ENCODE measurements at places on chromosomes 5 and 9.

DNA sequence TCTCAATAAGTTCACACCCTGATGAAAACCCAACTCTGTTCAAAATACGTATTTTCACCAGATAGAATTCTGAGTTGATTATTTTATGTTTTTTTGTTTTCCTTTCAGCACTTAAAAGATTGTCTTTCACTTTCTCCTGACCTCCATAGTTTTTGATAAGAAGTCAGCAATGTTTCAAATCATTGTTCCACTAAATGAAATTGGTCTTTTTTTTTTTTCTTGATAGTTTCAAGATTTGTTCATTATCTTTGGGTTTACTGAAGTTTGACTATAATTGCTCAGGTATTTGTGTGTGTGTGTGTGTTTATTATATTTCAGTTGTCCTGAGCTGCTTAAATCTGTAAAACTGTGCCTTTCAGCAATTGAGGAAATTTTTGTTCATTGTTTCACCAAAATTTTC is 498.7 kb downstream of the TLE1 start:
- no peak for DNase-seq

- DNase-seq, result no peak
These were observed 507.6 kb downstream of the CETN3 start for GRCh38 chr5:89901983-89902382.

- no peak for DNase-seq
These were observed 3.2 kb upstream of the HSD17B3 start for GRCh38 chr9:96305171-96305570.

DNA sequence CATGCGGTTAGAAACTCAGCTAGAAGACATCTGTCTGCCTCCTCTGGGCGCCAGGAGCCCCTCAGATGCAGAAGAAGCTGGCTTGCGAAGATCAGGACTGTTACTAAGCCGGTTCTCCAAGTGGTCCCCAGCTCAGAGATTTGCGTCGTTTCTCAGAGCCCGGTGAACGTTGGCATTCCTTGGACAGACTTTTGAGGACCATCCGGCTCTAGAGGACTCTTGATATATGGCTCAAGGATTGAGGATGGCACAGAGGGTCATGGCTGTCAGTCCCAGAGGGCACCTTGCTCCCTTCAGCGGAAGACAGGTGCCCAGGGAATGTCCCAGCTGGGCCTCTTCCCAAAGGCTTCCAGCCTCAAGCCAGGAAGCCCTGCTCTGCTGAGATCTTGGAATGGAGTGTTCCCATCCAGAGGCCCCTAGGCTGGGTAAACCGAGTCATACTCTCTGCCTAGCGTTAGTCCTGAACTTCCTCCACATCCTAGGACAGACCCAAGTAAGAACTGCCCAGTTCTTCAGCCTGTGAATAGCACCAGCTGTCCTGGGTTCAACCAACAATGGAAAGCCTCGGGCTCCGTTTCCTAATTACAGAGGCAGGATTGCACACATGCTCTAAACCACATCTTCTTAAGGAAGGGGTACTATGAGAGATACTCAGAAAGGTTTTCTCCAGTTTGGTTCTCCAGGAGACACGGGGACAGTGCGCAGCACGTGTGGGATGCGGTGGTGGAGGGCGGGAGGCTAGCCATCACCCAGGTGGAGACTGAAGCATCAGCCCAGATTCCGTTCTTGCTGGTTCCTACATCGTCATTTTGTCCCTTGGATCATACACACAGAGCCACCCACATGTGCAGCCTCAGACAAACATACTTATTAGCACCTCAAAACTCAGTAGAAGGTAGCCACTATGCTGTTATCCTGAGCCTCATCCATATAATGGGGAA is 51.4 kb downstream of the ZNF354C start:
- no peak for DNase-seq

- DNase-seq, result no peak
These were observed 450.0 kb downstream of the GADD45G start for GRCh38 chr9:90054810-90055209.

DNA sequence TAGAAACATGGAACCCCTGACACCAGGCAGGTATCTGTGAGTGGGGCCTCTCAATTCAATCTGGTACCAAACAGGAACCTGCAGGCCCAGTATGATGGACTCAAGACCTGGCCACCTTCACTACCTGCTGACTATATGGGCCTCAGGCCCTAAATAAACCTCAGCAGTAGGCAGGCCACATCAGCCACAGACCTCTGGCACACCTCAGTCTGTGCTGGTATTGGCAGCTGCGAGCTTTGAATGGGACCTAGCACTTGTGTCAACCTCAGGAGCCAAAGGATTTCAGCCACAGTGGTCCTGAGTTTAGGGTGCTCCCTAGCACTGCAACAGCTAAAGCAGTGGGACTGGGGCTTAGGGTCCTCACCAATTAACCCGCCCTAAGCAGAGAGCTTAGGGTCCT is 325.5 kb downstream of the ZNF608 start:
- DNase-seq, result no peak

DNA sequence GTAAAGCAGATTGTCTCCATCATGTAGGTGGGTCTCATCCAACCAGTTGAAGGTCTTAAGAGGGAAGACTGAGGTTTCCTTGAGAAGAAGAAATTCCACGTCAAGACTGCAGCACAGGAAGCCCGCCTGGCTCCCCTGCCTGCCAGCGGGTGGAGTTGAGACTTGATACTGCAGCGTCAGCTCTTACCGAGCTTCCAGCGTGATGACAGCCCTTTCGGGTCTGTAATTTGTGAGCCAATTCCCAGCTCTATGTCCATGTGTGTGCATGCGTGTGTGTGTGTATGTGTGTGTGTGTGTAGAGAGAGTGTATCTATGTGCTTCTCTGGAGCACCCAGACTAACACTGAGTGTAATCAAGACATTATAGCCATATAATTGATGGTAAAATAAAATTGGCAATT is 379.7 kb upstream of the IRX2 start:
- no peak for DNase-seq

GRCh38 chr9:129472651-129473102 is 148.2 kb downstream of the C9orf50 start:
- DNase-seq, result no peak

GRCh38 chr5:133781436-133782225 is 169.3 kb upstream of the FSTL4 start:
- no peak for DNase-seq

Data from cortex of kidney (tissue), 1 donor.